ENCODE measurements at places on chromosomes 5 and 9. TPM values are rescaled to one million over a fixed set of nuclear protein-coding genes. Genes with fewer than 3 reads are reported as not detected.

Gene ARRDC3
- 122 TPM for total RNA-seq

Gene GFI1B
- not detected for total RNA-seq

Gene FCHO2
- total RNA-seq, result 16.6 TPM

Gene SNCAIP
- total RNA-seq, result 0.66 TPM

Gene CCDC192
- 1.2 TPM for total RNA-seq

DNA sequence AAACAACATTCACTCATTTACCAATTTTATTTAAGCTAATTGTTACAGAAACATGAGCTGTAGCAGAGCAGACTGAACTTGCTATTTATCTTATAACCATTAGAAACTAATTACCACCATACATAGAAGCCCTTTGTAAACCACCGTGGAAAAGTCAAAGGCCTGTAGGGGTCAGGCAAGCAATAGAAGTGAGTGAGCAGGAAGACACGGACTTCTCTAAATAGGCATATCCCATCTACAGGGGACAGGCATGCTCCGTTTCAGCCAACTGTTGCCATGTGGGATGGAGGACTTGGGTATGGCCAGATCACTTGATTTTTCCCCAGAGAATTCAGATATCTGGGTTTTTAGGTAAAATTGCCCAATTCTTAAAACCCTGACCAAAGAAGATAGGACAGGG is 44.8 kb downstream of the PRRC1 start:
- H3K4me1 ChIP-seq, result peaks cover 31% of the 10 kb centered on the region
- H3K36me3 ChIP-seq, result no peaks in the 10 kb centered on the region
- no peak overlapping the region for H3K4me3 ChIP-seq

DNA sequence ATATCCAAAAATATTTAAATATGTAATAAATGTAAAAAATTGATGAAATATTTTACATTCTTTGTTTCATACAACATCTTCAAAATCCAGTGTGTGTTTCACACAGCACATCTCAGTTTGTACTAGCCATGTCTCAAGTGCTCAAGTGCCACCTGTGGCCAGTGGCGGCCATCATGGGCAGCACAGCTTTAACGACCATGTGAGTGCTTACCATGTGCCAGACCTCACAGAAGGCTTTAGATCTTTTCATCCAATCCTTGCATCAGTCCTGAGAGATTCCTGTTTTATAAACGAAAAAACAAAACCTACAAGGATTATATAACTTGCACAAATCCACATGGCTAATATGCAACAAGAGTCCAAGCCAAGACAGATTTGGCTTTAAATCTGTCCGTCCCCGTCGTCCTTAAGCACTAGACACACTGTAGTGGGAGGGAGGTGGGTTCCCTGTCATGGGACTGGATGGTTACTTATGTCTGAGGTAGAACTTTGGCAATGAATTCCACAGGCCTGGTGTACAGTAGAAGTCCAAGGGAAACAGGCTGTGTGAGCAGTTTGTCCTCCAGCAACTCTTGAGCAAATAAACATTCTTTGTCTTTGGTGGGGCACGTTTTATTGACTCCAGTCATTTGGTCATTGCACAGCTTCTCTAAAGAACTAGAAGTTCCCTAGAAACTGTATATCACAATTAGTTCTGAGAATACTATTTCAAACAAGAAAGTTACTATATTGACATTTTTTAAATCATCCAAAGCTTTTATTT is 25.0 kb upstream of the F2R start:
- H3K4me1 ChIP-seq, result no peaks in the 10 kb centered on the region
- no peak for DNase-seq
- H3K4me3 ChIP-seq, result no peak overlapping the region

- H3K27ac ChIP-seq, result no peak overlapping the region
- no peaks in the 10 kb centered on the region for H3K27me3 ChIP-seq
- no peak for DNase-seq
- no peaks in the 10 kb centered on the region for H3K4me1 ChIP-seq
- no peaks in the 10 kb centered on the region for H3K36me3 ChIP-seq
Observed at GRCh38 chr5:147188200-147189108, 46.4 kb upstream of the STK32A start.

DNA sequence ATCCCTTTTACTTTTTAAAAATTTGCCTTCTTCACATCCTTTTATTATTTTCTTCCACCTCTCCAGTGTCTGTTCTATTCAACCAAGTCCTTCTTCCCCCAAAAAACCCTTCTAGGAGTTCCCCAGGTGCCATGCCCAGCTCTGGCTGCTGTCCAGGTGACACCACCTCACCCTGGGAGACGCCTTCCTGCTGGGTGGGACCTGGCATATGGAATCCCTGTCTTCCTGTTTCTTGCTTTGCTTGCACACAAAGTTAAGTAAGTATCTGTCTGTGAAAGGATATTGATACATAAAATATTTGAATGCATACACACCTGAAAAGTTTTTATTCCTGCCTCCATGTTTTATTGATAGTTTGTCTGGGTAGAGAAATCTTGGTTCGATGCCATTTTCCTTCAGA is 23.1 kb upstream of the MED10 start:
- no peak overlapping the region for H3K27ac ChIP-seq
- DNase-seq, result no peak
- no peak overlapping the region for H3K4me3 ChIP-seq

GRCh38 chr5:152147286-152147685 is 222.6 kb upstream of the GLRA1 start:
- no peaks in the 10 kb centered on the region for H3K4me1 ChIP-seq
- H3K4me3 ChIP-seq, result no peak overlapping the region
- H3K27me3 ChIP-seq, result no peaks in the 10 kb centered on the region

DNA sequence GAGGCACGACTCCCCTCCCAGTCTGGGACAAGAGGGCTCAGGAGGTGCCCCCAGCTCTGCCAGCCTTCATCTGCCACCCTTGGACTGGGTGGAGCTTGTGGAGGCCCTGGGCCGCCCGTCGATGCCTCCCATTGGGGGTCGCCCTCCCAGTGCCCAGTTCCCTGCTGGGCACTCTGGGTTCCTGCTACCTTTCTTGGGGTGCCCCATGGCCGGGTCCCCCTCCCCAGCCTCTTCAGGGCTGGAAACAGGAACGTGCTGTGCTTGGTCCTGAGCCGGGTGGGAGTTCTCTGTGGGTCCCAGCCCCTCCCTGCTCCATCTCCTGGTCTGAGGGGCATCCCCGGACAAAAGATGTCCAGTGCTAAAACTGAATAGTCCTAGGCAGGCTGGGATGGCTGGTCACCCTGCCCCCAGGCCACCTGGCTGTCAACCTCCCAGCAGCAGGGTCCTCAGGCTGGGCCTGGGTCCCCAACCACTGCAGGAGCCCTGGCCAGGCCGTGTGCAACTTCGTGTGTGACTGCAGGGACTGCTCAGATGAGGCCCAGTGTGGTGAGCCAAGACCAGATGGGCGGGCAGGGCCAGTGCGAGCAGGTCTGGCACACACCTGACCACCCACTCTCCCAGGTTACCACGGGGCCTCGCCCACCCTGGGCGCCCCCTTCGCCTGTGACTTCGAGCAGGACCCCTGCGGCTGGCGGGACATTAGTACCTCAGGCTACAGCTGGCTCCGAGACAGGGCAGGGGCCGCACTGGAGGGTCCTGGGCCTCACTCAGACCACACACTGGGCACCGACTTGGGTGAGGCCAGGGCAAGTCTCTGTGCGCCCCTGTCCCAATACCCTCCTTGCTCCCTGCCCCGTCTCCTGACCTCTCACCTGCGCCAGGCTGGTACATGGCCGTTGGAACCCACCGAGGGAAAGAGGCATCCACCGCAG is 784 bp downstream of the MAMDC4 start:
- no peak overlapping the region for H3K4me3 ChIP-seq
- no peak overlapping the region for H3K27ac ChIP-seq
- DNase-seq, result no peak
- H3K27me3 ChIP-seq, result no peaks in the 10 kb centered on the region
- H3K36me3 ChIP-seq, result no peaks in the 10 kb centered on the region

GRCh38 chr5:147327905-147328304 is 93.1 kb downstream of the STK32A start:
- no peak for DNase-seq
- H3K27me3 ChIP-seq, result no peaks in the 10 kb centered on the region
- H3K27ac ChIP-seq, result no peak overlapping the region
- no peaks in the 10 kb centered on the region for H3K36me3 ChIP-seq
- no peak overlapping the region for H3K4me3 ChIP-seq

All from psoas muscle (tissue), 8 donors.